ENCODE measurements at places on chromosomes 13 and 19.

GRCh38 chr13:50419331-50419865, 404.2 kb downstream of the KCNRG start:
- no peak for DNase-seq

- no peak for DNase-seq
Observed at GRCh38 chr19:2758601-2759313, 18.9 kb upstream of the SLC39A3 start.

- no peak for DNase-seq
Observed at GRCh38 chr19:16739546-16739945, 19.9 kb downstream of the NWD1 start.

DNA sequence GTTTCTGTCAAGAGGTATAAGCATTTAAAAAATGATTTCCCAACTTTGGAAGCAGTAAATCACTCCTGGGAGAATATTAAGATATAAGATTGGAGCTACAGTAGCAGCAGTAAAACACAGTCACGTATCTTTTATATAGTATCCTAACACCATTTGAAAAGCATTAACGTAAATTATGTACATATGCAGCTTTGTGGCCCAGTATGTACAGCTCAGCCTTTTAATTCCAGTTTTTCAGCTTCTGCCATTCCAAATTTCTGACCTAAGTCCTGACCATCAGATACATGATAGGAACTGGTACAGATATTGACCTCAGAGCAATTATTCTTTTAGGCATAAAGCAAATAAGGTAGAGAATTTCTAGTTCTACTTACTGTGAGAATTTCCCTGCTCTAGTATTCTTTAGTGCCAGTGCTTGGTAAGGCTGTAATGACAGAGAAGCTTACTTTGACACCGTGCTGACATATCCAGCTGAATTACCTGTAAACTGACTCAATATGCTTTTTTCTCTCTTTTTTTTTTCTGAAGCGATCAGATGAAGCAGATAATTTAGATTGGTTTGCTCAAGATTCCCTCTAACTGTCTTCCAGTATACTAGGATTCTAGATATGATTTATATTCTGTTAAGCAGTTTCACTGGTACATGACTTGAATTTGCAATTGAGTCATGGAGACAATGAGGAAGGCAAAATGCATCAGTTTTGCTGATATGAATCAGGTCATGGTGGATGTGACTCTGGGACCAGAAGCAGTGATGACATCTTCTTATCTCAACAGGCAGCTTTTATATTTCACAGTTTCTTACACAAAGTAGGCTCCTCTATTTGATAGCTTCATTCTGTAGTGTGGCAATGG, 703.6 kb downstream of the SLITRK6 start:
- no peak for DNase-seq

- no peak for DNase-seq
Observed at GRCh38 chr19:51124729-51125128, at the start of gene SIGLEC9. Gene SIGLEC9, plus strand, starts transcription at chr19:51124906. Its CDS starts 69 bp downstream, at chr19:51124975.

GRCh38 chr13:35514801-35515502, 38.5 kb upstream of the MAB21L1 start:
- no peak for DNase-seq

GRCh38 chr13:93289053-93289452, 62.4 kb downstream of the GPC6 start:
- DNase-seq: no peak

DNA sequence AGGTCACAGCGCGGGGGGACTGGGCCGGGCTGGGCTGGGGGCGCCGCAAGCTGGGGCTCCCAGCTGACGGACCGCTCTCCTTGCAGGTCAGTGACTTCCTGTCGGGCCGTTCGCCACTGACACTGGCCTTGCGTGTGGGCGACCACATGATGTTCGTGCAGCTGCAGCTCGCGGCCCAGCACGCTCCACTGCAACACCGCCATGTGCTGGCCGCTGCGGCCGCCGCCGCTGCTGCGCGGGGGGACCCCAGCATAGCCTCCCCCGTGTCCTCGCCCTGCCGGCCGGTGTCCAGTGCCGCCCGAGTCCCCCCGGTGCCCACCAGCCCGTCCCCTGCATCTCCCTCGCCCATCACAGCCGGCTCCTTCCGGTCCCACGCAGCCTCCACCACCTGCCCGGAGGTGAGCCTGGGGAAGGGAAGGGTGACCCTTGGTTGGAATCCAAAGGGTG, 5.7 kb downstream of the MIDN start:
- DNase-seq: no peak

DNA sequence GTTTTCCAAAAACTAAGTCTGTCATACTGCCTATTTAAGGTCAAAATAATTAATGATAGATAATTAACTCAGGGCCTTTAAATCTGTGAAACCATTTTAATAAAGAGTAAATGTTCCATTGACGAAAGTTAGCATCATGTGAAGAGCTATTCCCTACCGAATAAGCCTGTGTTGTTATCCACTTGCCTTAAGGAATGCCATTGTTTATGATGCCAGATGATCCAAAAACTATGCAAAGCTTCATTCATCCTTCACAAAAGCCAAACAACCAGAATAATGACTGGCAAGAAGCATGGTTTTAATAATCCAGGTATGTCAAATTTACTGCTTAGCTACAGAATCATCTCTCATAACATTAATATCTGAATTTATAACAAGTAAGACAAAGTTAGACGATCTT, 6.5 kb upstream of the GPC6 start:
- DNase-seq: no peak

DNA sequence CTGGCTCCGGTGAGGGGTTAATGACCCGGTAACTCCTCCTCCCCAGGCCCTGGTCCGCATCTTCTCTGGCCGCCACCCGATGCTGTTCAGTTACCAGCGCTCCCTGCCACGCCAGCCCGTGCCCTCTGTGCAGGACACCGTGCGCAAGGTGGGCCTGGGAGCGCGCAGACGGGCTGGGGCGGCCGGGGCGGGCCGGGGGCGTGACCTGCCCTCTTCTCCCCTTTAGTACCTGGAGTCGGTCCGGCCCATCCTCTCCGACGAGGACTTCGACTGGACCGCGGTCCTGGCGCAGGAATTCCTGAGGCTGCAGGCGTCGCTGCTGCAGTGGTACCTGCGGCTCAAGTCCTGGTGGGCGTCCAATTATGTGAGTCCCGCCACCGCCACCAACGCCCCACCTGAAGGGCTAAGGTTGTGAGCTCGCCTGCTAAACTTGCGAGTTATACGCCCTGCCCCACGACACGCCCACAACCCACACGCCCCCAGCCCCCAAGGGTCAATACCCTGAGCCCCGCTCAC, 10.4 kb downstream of the CPT1C start:
- DNase-seq: no peak

DNA sequence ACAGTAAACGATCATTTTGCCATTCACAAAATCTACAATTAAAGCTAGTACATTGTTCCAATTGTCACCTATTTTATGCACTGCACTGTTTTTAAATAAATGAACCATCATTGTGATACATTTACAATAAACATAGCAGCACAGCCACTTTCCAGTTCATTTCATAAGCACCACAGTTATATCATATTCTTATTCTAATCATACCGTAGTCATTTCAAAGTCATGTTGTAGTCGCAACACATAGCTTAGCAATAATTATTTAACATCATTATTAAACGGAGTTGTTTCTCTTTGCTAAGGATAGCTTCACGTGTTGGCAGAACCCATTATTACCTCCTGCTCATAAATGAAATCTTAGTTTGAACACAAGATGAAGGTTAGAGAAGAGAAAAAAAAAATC, 2.2 kb upstream of the PCDH9 start:
- no peak for DNase-seq

DNA sequence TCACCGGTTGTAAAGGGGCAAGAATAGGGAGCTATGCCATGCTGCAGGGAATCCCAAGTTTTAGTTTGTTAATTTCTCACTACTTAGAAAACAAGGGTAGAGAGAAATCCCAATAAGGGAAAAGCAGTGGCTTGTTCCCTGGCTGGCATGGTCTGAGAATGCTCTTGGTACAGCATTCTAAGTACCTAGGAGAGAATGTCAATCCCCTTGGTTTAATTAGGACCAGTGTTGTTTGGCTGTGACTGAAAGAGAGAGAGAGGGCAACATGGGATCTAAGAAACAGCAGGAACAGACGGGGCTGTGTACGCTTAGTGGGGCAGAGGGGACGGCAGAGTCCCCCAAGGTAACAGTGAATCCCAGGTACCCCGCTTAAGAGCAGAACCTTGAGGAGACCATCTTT, 228.8 kb downstream of the PCDH9 start:
- no peak for DNase-seq

GRCh38 chr19:3656073-3656746, 29.6 kb upstream of the CACTIN start:
- peak; percentile 74 for DNase-seq

- DNase-seq: peak; percentile 87
Observed at GRCh38 chr19:3565139-3565538, 7.6 kb upstream of the HMG20B start.

- DNase-seq: no peak
Observed at GRCh38 chr13:93709506-93710244, 483.1 kb downstream of the GPC6 start.

DNA sequence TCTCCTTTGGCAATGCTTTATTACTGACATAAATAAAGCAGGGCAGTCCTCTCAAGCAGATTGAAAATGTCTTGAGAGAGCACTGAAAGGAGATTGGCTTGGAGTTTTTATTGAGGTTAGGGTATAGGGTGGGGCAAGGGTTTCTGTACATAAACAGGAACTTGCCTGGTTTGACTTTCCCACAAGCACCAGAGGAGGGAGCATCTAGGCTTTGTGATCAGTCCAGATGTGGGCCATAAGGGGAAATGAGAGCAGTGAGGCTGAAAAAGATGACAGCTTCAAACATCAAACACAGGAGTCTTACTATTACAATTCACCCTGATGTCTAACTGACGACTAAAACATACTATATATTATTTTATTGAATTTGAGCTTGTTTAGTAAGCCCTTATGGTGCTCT, 260.9 kb downstream of the MTUS2 start:
- no peak for DNase-seq

DNA sequence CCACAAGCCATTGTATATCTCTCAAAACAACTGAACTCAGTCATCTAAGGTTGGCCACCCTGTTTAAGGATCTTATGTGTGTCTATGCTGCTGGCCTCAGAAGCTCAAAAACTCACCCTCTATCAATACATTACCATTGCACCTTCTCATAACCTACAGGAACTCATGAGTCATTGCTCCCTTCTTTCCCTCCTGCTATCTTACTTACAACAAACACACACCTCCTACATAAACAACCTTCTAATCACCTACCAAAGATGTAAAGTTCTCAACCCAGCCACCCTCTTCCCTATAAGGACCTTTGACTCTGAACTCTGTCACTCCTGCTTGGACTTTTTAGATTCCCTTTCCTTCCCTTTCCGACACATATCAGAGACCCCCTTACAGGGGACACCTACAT, 13.3 kb upstream of the ZSCAN4 start:
- no peak for DNase-seq

GRCh38 chr19:40709817-40710216, 6.9 kb downstream of the COQ8B start:
- no peak for DNase-seq

DNA sequence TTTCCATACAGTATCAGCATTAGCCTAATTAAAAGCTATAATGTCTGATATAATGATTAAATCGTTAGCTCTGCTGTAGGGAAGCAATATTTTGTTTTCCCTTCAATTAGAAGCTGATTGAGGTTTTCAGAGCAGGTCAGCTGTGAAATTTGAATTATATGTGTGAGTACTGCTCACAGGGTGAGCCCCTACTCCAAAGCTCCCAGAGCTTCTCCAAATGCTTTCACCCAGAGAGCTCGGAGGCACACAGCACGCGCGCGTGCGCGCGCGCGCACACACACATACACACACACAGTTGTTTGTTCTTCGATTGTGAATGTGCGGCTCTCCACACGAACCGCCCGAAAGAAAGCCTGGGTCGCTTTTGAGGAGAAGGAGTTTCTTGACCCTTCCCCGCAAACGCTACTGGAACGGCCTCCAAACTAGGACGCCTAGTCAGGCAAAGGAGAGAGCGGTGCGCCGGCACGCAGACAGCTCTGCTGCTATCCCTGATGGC, 4.8 kb upstream of the SOX1 start:
- DNase-seq: no peak

DNA sequence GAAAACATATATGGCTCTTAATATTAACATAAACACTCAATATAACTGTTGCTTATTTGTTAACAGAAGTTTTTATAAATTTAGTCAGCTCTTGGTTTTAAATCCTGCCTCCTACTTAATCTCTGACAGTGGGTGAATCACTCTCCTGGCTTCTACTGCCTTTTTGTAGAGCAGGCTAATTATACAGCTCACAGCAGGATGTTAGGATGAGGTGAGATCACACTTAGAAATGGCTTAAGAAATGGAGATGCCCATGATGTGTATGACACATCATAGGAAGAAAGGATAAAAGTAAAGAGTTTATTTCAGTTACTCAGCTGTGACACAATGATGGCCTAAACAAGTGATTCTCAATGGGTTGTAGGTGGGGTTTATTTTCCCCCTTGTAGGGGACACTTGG, 345.6 kb downstream of the SPRY2 start:
- no peak for DNase-seq

DNA sequence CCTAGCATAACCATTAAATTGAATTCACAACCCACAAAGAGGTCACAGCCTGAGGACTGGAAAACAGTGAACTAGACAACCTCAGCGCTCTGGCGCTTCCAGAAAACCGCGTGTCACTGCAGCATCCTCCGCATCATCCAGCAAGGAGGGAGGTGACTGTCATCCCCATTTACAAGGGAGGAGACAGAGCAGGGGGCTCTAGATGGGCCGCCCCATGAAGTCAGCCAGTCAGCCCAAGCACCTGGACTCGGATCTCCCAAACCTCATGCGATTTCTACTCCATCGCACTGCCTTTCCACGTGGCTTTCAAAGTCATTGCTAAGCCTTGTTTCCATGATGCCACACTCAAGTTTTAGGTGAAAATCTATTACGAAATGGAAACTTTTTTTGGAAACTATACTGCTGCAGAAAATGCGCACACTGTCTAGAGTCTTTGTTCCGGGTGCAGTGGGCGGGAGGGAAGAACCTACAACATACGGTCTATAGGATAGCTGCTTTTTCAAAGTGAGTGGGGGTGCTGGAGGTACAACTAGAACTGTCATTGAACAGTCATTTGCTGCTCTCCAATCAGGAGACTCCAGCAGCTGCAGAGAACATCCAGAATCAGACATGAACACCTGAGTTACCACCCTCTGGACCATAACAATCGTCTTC, 2.8 kb downstream of the AP3D1 start:
- DNase-seq: no peak

DNA sequence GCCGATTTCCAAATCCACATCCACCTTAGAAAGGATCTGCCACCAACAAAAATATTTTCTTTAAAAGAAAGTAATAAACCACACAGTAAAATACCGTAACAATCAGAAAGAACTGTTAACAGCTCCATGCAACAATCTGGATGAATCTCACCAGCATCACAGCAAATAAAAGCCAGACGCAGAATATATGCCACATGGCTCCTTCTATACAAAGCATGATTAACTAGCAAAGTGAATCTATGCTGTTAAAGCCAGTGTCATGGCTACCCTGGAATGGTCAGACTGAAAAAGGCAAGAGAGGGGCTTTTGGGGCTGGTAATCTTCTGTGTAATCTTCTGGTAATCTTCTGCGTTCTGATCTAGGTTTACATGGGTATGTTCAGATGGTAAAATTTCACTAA, 81.3 kb downstream of the SACS start:
- no peak for DNase-seq

- DNase-seq: no peak
Observed at GRCh38 chr13:46644816-46645215, 91.8 kb downstream of the LRCH1 start.

GRCh38 chr19:49613374-49613773, 22.4 kb downstream of the PRR12 start:
- no peak for DNase-seq
